ENCODE measurements at places on chromosomes 7 and 10.
A peak's percentile ranks its signal among the peaks of the same experiment; 100 is the strongest.

- DNase-seq = no peak
Observed at GRCh38 chr10:515674-516073, 173.8 kb downstream of the DIP2C start.

DNA sequence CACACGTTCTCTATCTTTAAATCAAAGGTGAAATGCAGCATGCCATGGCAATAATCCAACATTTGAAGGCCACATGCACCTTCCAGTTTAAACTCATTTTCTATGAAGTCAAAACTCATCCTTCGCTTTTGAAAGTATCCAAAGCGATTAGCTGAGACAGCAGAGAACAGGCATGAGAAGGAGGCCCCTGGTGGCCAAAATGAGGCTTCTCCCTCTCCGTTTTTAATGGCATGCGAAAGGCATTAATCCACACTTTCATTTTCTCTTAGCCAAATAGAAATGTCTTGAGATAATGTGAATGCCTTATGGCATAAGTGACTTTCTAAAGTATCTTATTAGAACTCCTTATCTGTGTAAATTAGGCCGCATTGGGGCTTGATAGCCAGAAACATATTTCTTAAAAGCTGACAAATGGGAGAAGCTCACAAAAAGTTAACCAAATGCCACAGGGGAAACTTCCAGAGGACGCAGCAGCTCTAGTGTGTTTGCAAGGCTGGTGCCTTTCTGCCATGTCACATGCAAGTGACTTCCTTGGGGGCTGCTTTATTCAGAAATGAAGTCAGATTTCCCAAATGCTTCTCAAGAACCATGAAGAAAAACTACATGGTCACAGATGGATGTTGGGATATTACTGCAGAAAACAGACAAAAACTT lies 1189.6 kb downstream of the SORCS1 start:
- DNase-seq = peak; percentile 34

DNA sequence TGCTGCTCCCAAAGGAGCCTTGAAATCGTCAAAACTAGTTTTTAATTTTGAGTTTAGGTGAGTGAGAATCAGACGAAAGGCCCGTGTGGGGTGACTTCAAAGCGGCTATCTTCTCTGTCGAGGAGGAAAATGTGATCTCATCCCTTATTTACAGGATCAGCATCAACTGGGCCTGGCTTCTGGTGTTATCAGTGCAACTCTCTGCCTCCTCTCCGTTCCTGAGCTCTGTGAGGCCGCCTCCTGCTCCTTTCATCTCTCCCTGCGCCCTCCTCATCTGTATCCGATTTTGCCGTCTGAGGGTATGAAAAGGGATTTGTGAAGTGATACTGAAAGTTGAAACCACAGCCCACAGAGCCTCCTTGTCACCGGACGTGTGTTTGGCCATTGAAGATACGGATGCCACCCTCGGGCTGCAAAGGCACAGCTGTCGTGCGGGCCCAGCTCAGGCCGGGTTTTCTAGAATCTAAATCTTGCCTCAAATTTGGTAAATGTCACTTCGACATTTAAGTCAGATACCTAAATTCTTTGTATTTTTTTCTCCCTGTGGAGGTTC lies 408.7 kb upstream of the ADARB2 start:
- DNase-seq = no peak

GRCh38 chr7:74095135-74095534 lies 11.5 kb downstream of the LIMK1 start:
- no peak for DNase-seq

DNA sequence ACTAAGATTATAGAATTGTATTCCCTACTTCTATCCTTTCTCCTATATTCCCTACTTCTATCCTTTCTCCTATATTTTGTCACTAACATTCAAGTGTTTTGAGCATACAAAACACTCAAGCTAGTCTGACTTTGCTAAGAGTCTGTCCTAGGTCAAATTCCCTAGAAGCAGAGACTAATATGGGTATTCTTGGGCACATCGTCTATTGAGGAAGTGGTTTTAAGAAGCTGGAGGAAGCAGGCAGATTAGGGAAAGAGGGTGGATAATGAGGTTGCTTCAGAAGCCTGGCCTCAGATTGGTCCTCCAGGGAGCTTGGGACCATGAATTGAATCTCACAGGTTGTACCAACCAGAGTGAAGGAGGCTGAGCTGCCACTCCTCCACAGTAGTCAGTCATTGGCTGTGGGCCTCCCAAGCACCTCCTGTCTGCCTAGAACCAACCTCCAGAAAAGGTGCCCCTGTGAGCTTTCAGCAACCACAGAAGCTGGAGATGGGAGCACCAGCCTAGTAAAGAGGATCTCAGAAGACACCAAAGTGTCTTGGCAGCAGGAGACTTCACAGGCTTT lies 295.9 kb upstream of the PHF14 start:
- DNase-seq = no peak

DNA sequence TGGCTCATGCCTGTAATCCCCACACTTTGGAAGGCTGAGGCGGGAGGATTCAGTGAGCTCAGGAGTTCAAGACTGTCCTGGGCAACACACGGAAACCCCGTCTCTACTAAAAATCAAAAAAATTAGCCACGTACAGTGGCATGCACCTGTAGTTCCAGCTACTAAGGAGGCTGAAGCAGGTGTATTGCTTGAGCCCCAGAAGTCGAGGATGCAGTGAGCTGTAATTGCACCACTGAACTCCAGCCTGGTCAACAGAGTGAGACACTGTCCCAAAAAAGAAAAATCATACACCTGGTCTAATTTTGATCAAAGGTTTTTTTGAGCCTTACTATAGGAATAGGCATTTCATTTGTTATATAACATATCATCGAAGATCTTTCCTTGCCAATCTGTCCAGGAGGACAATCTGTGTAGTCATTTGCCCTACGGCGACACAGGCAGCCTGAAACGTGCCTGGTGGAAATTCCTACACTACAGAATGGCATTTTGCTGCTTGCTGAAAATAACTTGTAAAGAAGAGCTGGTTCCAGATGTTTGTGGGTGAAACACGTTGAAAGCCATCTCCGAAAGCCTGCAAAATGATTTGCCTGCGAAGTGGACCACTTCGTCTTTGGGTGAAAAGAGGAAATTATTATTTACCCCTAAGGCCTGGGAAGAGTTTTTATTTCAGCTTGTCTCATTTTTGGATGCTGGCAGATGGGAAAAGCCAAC lies 31.3 kb upstream of the GDI2 start:
- peak; percentile 11 for DNase-seq

GRCh38 chr10:97538839-97539238 lies 33.7 kb upstream of the ANKRD2 start:
- no peak for DNase-seq

Measured in fibroblast of villous mesenchyme (primary cell).